ENCODE measurements at places on chromosomes 2 and 18.
A peak's percentile ranks its signal among the peaks of the same experiment; 100 is the strongest.

DNA sequence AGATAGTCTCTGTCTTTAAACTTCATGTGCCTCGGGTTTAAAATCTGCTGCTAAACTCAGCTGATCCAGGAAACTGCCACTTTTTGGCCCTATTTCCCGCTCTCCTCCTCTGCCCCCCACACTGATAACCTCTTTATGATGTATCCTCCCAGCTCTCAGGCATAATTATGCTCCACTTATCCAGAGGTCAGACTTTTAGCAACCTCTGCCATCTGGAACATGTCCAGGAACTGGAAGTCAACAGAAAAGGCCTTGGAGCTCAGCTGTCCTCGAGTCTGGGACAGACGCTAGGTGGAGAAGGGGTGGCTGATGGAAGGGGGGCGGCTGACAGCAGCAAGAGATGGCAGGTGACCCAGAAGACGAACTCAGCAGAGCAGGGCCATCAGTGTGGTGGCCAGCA is 41.2 kb downstream of the ASAP2 start:
- no peak for DNase-seq

DNA sequence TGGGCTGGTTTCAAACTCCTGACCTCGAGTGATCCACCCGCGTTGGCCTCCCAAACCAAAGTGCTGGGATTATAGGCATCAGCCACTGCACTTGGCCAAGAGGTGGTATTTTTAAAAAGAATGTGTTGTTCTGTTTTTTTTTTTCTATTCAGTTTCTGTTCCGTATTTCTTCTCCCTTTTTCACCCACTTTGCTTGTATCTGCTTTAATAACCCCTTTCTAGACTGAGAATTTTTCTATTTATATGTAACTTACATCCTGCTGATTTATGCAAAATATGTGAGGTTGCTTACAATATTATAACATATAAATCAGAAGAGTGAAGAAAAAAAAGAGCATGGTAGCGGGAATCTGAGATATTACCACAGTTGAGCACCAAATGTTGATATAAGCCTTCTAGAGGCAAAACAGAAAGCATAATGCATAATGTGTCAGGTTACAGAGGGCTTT is 17.2 kb upstream of the LYPD6B start:
- DNase-seq: no peak

- no peak for DNase-seq
These were observed 10.0 kb upstream of the OTX1 start for GRCh38 chr2:63040586-63040985.

DNA sequence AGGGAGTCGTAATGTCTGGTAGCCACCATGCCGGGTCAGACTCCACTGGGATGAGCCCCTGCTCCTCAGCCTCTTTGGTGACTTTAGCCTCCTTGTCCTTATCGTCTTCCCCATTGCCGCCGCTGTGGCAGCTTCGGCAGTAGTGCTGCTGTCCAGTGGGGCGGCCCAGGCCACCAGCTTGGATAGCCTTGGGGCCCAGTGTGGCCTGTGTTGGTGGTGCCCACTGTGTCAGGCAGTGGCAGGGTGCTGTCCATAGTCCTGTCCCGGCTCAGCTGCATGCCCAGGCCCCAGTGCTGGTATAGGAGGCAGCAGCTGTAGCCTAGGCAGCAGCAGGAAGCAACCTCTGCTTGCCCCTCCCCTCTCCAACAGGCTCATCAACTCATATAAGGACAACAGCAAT is 197.1 kb upstream of the RAB12 start:
- DNase-seq: no peak

DNA sequence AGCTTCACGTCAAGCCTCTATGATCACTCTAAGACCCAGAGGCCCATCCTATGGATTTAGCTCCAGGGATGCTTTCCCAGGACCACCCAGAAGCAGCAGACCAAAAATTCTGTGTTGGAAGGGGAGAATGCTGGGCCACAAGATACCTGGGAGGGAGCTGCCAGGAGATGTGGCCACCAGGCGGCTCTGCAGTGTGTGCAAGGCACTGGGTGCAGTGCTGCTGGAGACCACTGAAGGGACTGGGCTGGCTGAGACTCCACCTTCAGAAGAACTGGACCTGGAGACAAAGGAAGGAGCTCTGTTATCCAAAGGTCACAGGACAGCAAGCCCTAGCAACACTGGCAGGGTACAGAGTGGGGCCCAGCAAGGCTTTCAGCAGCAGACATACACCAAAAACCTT is 34.0 kb downstream of the KANSL3 start:
- no peak for DNase-seq

DNA sequence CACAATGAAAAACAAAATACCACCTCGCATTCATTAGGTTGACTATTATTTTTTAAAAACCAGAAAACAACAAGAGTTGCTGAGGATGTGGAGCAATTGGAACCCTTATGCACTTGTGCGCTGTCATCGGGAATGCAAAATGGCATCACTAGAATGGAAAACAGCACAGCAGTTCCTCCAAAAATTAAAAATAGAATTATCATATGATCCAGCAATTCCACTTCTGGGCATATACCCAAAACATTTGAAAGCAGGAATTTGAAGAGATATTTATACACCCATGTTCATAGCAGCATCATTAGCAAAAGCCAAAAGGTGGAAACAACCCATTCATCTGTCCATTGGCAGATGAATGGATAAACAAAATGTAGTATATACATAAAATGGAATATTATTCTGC is 11.9 kb upstream of the NMUR1 start:
- DNase-seq: no peak

DNA sequence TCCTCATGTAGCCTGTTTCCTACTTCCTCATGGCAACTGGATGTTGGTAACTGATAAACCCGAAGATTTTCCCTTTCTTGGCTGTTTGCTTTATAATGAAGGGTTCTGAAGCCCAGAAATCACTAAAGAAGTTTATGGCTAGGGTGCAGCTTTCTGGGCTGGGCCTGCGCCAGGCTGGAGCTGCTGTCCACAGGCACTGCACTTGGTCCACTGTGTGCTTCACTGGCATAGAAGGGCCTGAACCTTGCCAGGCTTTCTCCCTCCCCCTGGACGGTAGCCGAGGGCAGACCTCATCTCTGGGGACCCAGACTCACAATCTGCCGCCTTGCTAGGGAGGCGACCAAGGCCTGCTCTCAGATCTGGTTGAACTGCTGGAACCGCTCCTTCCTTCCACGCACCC is 133.3 kb upstream of the SPRED2 start:
- DNase-seq: no peak

- peak; percentile 95 for DNase-seq
These were observed 56.2 kb upstream of the SLC16A14 start for GRCh38 chr2:230124757-230125431.

- DNase-seq: peak; percentile 57
These were observed 575 bp downstream of the HSPD1 start for GRCh38 chr2:197498937-197499593.

GRCh38 chr18:73487966-73488365 is 620.2 kb upstream of the NETO1 start:
- DNase-seq: no peak

- no peak for DNase-seq
These were observed 211.0 kb downstream of the AKAIN1 start for GRCh38 chr18:4986066-4986465.

GRCh38 chr2:178892751-178893625 is 85.8 kb upstream of the TTN start:
- DNase-seq: no peak

DNA sequence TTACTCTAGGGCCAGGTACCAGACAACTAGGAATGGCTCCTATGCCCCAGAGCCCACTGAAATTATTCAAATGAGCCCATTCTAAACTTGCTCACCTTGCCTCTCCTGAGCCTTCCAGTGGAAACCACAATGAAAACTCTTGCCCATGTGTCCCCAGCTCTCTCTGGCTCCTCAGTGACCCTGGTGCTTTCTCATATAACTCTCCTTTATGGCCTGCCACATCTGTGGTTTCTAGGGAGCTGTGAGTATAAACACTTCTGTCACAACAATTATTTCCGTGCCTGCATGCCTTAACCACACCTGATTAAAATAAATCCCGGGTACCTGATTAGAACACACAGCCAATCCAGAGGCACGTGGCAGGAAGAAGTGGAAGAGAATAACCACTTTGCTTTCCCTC is 333.0 kb upstream of the SPRED2 start:
- no peak for DNase-seq

DNA sequence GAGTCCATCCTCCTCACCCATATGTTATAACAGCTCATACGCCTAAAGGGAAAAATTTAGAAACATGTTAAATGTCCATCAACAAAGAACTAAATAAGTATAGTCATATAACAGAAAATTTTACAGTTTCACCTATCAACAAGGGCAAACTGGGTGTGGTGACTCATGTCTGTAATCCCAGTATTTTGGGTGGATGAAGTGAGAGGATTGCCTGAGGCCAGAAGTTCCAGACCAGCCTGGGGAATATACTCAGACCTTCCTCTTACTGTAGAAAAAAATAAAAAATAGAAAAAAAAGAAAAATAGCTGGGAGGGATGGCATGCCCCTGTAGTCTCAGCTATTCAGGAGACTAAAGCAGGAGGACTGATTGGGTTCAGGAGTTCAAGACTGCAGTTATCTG is 48.3 kb upstream of the GULP1 start:
- DNase-seq: no peak

- DNase-seq: no peak
These were observed 428.7 kb upstream of the ID2 start for GRCh38 chr2:8252997-8253694.

GRCh38 chr2:241149675-241149924 is 328 bp upstream of the PASK start:
- DNase-seq: no peak

DNA sequence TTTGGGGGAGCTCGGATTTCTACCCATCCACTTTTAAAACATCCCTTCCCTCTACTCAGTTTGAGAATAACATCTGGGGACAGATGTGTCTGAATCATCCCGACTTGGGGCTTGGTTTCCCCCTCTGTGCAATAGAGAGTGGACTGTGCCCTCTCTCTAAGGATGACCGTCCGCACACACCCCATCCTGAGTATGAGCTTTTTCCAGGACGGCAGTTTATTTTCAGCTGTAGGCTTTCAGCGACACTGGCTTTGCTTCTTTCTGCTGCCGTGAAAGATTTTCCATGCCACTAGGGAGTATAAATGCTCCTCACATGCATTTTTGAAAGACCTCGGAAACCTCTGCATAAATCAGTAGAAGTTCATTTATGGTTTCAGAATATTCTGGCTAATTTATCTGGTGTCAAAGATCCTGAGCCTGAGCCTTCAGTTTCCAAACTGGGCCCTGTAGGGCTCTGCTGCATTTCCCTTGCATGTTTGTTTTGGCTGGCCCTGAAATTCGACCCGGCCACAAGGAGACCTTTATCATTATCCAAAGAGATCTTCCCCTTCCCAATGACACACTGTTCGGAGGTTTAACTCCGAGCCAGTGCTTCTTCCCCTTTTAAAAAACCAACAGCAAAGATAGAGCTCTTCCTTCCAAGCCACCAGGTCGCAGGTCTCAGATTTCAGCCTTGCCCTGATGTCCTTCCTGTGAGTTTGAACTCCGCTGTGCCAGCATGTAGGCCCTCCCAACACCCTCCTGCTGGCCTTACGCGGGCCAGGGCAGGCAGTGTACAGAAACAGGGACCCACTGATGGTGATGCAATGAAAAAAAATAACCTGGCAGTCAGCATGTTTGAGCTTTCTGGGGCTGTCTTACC is 53.3 kb downstream of the FECH start:
- DNase-seq: no peak

GRCh38 chr18:13730481-13730880 is 4.0 kb downstream of the RNMT start:
- no peak for DNase-seq

GRCh38 chr2:179268277-179268925 is 3.8 kb upstream of the SESTD1 start:
- peak; percentile 74 for DNase-seq

GRCh38 chr2:81084101-81084500 is 779.5 kb upstream of the LRRTM1 start:
- DNase-seq: no peak

GRCh38 chr2:198096965-198097364 is 292.6 kb downstream of the PLCL1 start:
- no peak for DNase-seq

- DNase-seq: no peak
These were observed 8.1 kb downstream of the SMAD4 start for GRCh38 chr18:51038110-51038509.

DNA sequence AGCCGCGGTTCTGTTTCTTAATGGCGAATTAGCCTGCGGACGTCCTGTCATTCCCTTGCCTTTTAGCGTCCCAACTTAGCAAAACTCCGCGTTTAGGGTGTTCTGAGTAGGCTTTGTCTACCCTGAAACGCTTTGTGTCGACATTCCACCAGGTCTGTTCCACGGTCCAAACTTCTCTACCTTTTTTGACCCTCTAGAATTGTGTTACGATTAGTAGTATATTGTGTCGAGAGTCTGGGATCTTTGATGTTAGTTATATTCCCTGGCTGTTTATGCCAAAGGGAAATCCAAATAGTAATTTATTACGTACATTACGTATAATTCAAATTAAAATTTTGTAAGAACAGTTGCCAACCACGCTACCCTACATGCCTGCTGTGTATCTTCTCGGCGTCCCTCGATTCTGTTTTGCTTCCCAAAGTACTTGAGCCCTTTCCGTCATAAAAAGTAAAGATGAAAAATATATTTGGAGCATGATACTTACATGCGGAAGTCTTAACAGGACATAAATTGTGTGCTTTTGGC is 495 bp upstream of the TTC32 start:
- no peak for DNase-seq

- no peak for DNase-seq
These were observed 126.7 kb upstream of the MYCN start for GRCh38 chr2:15813481-15814266.

GRCh38 chr2:207042841-207043240 is 103.5 kb downstream of the CPO start:
- no peak for DNase-seq

DNA sequence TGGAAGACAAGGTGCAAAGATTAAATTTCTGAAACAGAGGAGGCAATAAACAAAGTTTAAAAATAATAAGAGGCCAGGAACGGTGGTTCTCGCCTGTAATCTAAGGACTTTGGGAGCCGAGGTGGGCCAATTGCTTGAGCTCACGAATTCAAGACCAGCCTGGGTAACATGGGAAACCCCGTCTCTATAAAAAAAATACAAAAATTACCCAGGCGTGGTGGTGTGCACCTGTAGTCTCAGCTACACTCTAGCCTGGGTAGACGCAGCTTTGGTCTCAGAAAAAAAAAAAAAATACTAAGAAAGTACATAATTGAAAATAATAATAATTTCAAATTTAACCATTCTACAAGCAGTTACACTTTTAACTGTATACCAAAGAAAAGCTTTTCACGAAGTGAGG is 744.6 kb upstream of the POU3F3 start:
- DNase-seq: no peak

DNA sequence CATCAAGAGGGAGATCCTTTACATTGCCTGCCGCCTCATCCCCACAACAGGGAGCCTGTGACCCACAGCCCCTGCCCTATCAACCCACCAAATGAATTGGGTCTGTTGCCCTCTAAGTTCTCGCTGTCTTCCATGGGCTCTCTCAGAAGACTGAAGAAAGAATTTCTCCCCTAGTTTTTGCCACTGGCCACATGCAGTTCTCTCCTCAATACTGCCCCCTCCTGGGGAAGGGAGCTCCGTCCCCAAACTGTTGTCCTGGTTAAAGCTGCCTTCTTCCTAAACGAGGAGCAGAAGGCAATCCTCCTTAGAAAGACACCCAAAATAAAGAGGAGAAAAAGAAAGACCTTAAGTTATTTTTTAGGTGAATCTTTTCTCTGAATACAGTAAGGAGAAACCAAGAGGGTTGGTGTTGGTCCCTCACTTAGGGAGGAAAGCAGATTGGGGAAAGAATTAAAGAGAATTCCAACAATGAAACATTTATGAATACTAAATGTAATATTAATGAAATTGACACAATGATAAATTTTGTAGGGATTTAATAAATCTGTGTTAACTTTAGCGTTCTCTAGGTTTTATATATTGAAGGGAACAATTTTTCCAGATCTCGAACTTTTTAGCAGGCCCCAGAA is 31.1 kb upstream of the SATB2 start:
- DNase-seq: peak; percentile 72

Measured in HL-60 (cell line).